Pulmonary artery endothelial cell (primary cell): ENCODE measurements at places on chromosomes 16 and 17. TPM values are rescaled to one million over a fixed set of nuclear protein-coding genes. Genes with fewer than 3 reads are reported as not detected.

The RABEP2 gene
- total RNA-seq: 40.8 and 44.8 TPM in 2 replicates

The NRN1L gene
- total RNA-seq: not detected in 2 replicates

DNA sequence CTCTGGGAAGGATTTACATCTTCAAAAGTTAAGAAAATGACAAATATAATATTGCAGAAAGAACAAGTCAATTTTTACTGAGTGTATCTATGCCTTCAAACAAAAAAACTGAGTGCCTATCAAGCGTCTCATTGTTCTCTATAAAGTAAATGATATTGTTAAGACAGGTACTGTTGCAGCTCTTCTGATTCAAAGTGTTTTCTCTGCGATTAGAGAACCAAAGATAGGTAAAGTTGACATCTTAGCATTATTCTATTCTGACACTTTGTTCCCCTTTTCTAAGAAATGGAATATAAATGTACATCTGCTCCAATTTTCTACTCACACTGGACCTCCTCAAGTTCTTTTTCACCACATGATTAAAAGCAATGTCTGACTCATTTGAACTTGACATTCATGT is 1317.7 kb downstream of the CDH11 start:
- DNase-seq: no peak

The RASL10B gene
- total RNA-seq: 0.20 and 0.49 TPM in 2 replicates

- no peak for DNase-seq
Measured at GRCh38 chr17:82039695-82040299, 2.3 kb upstream of the DCXR start.

- DNase-seq: no peak
Measured at GRCh38 chr17:60390186-60390585, 1.7 kb downstream of the USP32 start.

DNA sequence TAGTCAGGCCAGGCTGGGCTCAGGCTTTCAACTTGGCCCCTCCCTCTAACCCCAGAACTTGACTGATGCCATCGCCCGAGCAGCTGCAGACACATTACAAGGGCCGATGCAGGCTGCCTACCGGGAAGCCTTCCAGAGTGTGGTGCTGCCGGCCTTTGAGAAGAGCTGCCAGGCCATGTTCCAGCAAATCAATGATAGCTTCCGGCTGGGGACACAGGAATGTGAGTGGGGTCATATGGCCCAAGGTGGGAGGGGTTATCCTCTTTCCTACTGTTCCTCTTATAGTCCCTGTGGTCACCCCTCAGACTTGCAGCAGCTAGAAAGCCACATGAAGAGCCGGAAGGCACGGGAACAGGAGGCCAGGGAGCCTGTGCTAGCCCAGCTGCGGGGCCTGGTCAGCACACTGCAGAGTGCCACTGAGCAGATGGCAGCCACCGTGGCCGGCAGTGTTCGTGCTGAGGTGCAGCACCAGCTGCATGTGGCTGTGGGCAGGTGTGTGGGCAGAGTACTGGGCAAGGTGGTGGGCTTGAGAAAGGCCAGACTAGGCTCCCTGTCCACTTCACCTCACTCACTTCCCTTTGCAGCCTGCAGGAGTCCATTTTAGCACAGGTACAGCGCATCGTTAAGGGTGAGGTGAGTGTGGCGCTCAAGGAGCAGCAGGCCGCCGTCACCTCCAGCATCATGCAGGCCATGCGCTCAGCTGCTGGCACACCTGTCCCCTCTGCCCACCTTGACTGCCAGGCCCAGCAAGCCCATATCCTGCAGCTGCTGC is 2.1 kb upstream of the NRN1L start:
- DNase-seq: no peak

GRCh38 chr17:77321649-77322513 is 181.1 kb downstream of the SEC14L1 start:
- DNase-seq: no peak

The HERPUD1 gene
- total RNA-seq: 43.6 and 129 TPM in 2 replicates

DNA sequence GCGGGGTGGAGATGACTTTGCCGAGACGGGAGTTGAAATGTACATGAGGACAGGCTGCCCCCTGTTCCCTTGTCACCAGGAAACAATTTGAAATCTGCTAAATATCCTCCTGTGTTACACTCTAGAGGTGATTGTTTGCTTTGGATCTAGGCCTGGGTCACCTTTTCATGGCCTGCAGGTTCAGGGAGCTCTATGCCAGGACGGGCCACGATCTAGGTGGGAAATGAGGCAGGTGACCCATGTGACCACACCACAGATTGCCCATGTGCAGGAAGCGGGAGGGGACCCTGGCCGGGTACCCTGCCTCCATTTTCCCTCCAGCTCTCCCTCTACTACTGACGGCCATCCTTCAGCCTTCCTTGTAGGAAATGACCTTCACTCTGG is 43.4 kb downstream of the MEAK7 start:
- no peak for DNase-seq

- DNase-seq: no peak
Measured at GRCh38 chr17:73410586-73411312, 98.9 kb upstream of the CDC42EP4 start.

DNA sequence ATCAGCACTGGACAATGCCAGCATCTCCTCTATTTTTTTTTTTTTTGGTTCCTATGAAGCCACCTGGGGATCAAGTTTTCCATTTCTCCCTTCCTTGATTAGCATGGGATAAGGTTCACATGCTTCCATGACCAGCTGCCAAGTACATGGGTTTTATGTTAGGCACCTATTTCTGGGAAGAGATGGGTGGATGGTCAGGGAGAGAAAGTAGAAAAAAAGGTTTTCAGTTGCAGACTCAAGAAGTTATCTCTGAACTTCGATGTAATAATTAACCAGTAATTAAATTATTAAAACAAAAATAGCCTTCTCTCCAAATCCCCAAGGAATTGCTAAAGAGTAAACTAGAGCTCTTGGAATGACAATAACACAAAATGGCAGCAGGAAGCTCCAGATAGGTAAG is 164.9 kb upstream of the MAF start:
- DNase-seq: no peak

DNA sequence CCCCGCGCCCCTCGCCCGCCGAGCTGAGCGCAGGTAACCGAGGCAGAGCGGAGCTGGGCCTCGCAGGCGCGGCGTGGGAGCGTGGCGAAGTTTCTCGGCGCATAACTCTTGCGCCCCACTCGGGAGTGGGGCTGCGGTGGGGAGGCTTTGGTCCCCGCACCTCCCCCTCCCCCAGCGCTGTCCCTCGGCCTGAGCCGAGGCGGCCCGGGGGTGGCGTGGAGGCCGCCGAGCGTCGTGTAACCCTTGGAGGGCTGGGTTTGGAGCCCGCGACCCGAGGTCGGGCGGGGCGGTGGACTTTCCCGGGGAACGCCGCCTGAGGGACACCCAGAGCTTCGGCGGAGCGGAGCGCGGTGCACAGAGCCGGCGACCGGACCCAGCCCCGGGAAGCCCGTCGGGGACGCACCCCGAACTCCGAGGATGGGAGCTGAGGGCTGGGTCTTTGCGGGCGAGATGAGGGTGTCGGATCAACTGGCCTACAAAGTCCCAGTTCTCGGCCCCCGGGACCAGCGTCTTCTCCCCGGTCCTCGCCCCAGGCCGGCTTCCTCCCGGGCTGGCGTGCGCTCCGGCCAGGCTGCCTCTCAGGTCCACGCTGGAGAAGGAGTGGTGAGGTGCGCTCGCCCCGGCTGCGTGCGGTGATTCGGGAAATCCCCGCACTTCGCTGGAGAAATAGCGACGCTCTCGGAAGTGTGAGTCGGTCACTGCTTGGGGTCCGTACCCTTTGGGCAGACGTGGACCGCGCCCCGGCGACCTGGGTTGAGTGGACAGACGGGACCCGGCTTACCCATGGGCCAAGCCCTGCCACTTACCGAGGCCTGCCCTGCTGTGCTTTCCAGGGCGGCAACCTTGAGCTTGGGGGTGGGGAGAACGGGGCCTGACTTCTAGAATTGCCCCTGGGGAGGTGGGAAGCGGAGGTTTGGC is 168.4 kb downstream of the RAB11FIP4 start:
- DNase-seq: no peak

DNA sequence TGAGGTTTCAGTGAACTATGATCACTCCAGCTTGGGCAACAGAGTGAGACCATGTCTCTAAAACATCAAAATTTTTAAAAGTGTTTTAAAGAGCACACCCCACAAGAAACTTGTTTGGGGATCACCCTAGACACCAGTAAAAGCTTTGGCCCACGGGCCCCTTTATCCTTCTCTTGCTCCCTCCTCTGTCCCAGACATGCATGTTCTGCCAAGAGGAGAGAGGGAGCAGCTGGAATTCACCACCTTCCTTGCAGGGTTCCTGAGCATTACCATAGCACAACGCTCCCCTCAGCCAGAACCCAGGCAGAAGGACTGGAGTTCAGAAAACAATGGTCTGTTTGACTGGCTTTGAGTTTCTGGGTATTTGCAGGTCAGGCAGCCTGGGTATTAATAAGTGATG is 214.3 kb upstream of the CDH5 start:
- DNase-seq: no peak

GRCh38 chr17:4479340-4479981 is 19.2 kb upstream of the SPNS2 start:
- DNase-seq: no peak

The CACNG4 gene
- total RNA-seq: not detected in 2 replicates

The BCL6B gene
- 101 and 117 TPM in 2 replicates for total RNA-seq

GRCh38 chr16:4837733-4838501 is 9.2 kb downstream of the GLYR1 start:
- no peak for DNase-seq

GRCh38 chr17:69884846-69885245 is 190.2 kb upstream of the KCNJ16 start:
- no peak for DNase-seq

DNA sequence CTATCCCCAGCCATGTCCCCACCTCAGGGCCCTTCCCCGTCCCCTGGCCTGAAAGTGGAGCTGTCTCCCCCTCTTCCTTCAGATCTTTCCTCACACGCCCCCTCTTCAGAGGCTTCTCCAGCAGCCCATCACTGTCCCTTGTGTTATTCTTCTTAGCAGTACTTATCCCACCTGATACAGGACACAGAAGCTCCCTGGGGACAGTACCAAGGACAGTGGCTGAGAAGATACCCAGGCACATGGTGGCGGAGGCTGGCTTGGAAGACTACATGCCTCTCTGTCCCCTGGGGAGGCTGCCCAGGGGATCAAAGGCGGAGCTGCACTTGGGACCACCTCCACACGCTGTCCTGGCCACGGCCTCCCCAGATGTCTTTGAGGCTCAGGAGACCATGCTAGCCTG is 23.9 kb downstream of the HSD11B2 start:
- no peak for DNase-seq

DNA sequence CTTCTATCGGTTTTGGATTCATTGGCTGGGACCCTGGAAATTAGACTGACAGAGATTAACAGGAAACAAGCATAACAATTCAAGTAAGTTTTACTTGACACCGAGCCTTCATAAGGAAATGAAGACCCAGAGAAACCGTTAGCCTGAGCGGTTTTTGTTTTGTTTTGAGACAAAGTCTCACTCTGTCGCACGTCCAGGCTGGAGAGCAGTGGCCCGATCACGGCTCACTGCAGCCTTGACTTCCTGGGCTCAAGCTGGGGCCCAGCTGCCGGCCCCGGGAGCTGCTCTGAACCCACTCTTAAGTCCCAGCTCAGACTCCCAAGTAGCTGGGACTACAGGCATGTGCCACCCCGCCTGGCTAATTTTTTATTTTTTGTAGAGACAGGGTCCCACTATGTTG is 321.3 kb downstream of the SEC14L1 start:
- DNase-seq: no peak

The RMI2 gene
- total RNA-seq: 5.9 and 16.9 TPM in 2 replicates

- DNase-seq: no peak
Measured at GRCh38 chr16:11165349-11165748, 90.7 kb downstream of the SOCS1 start.
